Naive B cell (primary cell): ENCODE measurements at places on chromosomes 11 and 22.

GRCh38 chr11:119830400-119830799 lies 101.4 kb upstream of the NECTIN1 start:
- no peak for DNase-seq

- DNase-seq = no peak
Observed at GRCh38 chr11:81792416-81792815, 941.2 kb downstream of the FAM181B start.

DNA sequence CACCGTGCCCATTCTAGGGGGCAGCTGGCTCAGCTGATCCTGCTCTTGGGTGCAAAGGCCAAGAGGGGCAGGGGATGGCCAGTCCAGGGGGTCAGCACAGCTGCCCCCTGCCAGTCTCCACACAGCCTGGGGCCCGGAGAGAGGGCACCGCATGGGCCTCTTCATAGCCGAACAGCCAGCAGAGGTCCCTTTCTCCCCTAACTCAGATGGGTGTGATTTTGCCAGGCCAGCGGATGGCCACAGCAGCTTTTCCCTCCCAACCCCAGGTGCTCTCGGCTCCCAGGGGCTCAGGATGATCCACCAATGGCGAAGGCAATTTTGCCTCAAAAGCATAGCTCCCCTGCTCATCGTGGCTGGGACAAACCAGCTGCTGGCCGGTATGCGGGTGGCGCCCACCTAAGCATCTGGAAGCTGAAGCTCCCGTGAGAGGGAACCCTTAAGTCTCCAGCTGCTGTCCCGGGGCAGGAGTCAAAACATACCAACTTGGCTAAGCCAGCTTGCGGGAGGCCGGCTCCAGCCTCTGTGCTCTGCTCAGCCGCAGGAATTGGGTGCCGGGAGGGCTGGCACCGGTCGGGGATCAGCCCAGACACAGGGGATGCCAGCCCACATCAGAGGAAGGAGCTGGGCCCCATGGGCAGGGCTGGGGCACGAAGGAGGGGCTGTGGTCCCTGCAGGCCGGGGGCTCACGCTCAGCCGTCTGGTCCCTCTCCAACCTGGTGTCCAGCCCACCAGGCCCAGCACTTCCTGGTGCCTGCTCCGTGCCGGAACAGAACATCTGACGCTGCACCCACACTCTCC lies 30.5 kb upstream of the GNB1L start:
- no peak for DNase-seq

- no peak for DNase-seq
Observed at GRCh38 chr11:92531065-92531739, 306.6 kb downstream of the FAT3 start.

- DNase-seq = no peak
Observed at GRCh38 chr11:107545101-107545514, 20.4 kb downstream of the ALKBH8 start.

- DNase-seq = no peak
Observed at GRCh38 chr11:43976863-43977262, 34.4 kb downstream of the C11orf96 start.

GRCh38 chr22:48705917-48706605 lies 1121.6 kb downstream of the BRD1 start:
- DNase-seq = no peak

- no peak for DNase-seq
Observed at GRCh38 chr11:2096919-2097301, 42.3 kb downstream of the IGF2 start.

GRCh38 chr22:25090225-25090890 lies 109.3 kb upstream of the CRYBB3 start:
- DNase-seq = no peak

GRCh38 chr22:32475468-32476010 lies 928 bp downstream of the FBXO7 start:
- DNase-seq = no peak
